ENCODE measurements at places on chromosomes 1 and 21.

DNA sequence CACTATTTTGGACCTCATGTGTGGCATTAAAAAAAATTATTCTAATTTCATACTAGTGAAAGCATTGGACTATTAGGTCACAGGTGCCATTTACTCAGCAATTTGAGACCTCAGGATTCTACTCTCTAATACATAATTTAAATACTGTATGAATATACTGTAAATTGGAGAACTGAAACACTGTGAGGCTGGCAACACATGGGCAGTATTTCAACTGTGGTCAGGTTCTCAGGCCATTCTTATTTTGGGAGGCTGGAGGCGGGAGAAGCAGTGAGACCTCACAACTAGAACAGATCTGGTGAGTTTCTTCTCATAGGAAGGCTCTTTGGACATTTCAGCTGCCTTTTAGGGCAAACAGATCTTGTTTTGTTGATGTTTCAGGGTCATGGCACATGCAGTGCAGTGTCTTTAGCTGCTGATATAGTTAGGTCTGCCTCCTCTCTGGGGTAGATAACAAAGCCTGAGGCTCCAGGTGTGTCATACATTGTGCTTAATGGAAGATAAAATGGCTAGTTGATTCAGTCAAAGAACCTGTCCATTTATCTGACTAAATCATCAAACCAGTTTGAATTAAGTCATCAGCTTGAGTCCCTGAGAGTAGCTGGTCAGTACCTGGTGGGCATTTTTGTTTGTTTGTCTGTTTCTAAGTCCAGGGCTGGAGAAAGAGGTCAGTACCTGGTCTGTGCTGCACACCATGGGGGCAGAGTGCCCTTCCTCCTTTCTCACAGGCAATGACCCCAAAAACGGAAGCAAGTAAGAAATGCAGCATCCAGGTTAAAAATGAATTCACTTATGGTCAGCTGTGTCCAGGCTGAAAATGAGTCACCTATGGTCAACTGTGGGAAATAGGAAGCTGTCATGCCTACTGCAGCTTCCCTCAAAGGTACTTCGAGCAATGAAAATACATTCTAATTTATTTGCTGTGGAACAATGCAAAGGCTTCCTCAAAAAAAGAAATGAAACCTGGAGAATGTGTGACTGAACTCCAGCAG is 216.2 kb downstream of the SDCCAG8 start:
- peak; percentile 31 for DNase-seq

GRCh38 chr1:51679435-51679834 is 62.5 kb downstream of the OSBPL9 start:
- DNase-seq: peak; percentile 44

GRCh38 chr1:40977716-40978115 is 1.8 kb upstream of the CTPS1 start:
- DNase-seq: no peak

GRCh38 chr1:114559356-114559755 is 22.1 kb downstream of the BCAS2 start:
- no peak for DNase-seq

DNA sequence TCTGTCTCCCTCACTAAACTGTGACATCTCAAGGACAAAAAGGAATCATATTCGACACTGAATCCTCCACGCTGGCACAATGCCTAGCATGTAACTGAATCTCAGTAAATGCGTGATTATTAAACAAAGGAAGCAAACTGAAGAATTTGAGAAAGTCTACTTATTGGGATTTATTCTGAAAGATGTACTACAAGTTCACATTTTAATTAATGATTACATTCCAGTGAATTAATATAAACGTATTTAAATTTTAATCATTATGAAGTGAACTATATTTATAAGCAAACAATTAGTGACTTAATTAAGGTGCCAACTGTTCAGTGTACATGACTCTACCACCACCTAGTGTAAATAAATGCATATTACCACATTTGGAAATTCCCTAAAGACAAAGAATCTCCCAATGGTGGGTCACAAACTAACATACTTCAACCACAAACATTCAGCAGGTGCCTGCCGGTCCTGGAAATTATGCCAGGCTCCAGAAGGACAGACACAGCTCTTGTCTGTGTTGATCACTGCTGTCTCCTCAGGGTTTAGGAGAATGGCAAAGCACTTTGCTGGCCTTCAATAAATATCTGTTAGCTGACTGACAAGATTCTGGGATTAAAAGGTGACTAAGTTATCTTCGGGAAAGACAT is 56.3 kb downstream of the SMYD3 start:
- DNase-seq: peak; percentile 47

GRCh38 chr1:229209816-229210215 is 61.1 kb upstream of the RAB4A start:
- peak; percentile 77 for DNase-seq

GRCh38 chr1:187878883-187879282 is 1050.1 kb downstream of the PLA2G4A start:
- no peak for DNase-seq

- peak; percentile 24 for DNase-seq
These were observed 15.7 kb upstream of the LUZP1 start for GRCh38 chr1:23184212-23184934.
